Hematopoietic multipotent progenitor cell treated with erythropoietin and hydrocortisone succinate and interleukin-3 and kit ligand, for 4 days (in vitro differentiated cells): ENCODE measurements at places on chromosomes 1 and 21.
A peak's percentile ranks its signal among the peaks of the same experiment; 100 is the strongest.

GRCh38 chr1:6962996-6963911 lies 178.0 kb downstream of the CAMTA1 start:
- DNase-seq = peak; percentile 84

DNA sequence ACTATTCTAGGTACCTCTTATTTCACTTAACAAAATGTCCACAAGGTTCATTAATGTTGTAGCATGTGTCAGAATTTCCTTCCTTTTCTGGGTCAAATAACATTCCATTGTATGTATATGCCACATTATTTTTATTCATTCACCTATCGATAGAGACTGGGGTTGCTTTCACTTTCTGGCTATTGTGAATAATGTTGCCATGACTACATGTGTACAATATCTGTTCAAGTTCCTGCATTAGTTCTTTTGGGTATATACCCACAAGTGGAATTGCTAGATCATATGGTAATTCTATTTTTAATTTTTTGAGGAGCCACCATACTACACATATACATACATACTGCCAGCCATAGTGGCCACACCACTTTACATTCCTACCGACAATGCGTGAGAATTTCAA lies 158.4 kb downstream of the ZZZ3 start:
- no peak for DNase-seq

GRCh38 chr1:223712850-223713474 lies 623 bp downstream of the CAPN2 start:
- DNase-seq = peak; percentile 49

GRCh38 chr1:21149855-21150432 lies 26.8 kb downstream of the EIF4G3 start:
- DNase-seq = peak; percentile 20

GRCh38 chr1:184025242-184025675 lies 12.3 kb downstream of the COLGALT2 start:
- DNase-seq = no peak

DNA sequence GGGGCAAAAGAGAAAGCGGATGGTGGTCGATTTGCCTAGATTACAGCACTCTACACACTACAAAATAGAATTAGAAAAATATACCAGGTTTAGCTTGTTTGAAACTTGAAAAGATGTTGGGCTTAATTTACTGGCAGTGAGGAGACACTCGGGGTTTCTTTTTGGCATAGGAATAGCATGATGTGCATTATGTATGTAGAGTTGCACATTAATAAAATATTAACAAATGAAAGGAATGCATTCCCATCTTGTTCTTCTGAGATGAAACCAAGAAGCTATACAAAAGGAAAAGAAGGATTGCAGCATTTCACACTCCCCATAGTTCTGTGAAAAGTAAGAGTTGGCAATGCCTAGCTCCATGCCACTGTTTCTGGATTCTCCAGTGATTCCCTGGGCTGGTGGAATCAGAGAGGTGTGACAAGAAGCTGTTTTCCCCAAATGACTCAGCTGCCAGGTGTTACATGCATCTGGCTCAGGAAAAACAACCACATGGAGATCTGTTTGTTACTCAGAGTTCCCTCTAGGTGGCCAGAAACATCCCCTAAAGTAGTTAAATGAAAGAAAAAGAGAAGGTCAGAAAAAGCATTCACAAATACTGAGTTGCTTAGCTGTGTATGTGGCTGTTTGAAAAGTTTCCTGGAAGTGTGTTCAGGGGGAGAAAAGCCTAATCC lies 115.6 kb downstream of the UCK2 start:
- DNase-seq = no peak

DNA sequence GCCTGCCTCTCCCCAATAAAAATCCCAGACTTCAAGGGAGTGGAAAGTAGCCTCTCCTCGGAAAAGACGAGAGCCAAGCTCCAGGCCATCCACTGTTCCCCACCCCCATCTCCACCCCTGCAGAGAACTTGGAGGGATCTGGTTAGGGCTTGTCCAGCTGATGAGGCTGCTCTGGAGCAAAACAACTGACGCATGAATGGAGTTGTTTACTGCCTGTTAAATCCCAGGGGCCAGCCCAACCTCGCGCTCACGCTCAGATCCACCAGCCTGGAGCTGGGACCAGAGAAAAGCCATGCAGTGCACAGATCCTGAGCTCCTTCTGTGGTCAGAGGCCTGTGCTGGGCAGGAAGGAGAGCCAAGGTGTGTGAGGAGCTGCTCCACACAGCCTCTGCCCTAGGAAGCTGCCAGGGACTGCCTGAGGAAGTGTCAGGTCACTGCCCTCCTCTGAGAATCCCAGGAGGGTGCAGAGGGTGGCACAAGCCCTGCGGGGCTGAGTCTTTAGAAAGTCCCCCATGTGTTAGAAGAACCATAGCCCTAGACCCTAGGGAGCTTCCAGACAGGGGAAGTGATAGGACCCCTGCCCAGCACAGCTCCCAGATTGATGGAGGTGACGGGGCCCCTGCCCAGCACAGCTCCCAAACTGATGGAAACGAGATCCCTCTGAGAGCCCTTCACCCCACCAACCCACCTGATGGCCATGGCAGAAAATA lies 109.0 kb upstream of the IPO9 start:
- no peak for DNase-seq

GRCh38 chr21:28253961-28254360 lies 738.7 kb downstream of the LTN1 start:
- no peak for DNase-seq

GRCh38 chr1:100523038-100523652 lies 14.8 kb upstream of the GPR88 start:
- peak; percentile 74 for DNase-seq

DNA sequence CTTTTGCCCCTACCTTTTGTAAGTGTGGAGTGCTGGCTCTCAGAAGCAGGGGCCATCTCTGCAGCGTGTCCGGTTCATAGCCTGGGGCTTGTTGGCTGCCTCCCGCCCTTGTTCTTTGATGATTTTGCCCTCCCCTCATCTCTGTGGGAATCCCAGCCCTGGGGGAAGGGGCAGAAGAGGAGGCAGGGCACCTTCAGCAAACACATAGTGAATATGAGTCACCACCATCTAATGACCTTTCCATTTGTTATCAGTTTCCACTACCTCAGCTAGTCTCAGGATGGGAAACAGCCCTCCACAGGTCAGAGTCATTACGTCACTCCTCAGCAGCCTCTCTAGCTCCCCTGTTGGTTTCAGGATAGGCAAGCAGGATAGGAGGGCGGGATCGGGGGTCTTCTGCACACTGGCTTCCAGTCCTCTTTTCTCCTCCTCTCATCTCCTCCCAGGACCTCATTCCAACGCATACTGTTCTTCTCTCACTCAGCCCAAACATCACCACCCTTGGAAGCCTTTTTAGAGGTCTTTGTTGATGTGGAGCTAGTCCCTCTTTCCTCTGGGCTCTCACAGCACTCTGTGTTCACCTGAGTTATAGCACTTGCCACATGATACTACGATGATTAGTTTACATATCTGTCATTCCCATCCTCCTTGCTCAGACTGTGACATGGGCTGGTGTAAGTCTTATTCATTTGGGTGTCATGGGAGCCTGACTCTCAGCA lies 15.8 kb downstream of the GADD45A start:
- DNase-seq = peak; percentile 57

- DNase-seq = peak; percentile 24
Observed at GRCh38 chr1:164611754-164612642, 53.0 kb downstream of the PBX1 start.
